ENCODE measurements at places on chromosomes 3 and 15. TPM values are rescaled to one million over a fixed set of nuclear protein-coding genes. Genes with fewer than 3 reads are reported as not detected.
A peak's percentile ranks its signal among the peaks of the same experiment; 100 is the strongest.

- DNase-seq = no peak
Measured at GRCh38 chr3:12759693-12760565, 870 bp upstream of the TMEM40 start.

DNA sequence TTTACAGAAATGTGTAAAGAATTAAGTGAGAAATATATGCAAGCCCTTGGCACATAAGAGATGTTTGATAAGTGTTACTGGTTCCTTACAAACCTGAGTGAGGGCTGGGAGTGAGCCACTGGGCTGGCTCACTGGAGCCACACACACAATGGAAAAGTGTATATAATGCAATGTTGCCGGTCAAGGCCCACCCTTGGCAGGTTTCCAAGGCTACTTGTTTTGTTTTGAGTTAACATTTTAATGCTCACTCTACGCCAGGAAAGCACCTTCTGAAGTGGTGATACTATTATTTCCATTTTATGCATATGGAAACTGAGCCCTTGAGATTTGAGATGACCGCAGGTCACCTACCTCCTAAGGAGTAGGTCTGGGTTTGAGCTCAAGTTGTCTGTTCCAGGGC is 71.8 kb upstream of the FHIT start:
- DNase-seq = no peak

- DNase-seq = peak; percentile 93
Measured at GRCh38 chr3:144053121-144053520, 81.5 kb downstream of the DIPK2A start.

DNA sequence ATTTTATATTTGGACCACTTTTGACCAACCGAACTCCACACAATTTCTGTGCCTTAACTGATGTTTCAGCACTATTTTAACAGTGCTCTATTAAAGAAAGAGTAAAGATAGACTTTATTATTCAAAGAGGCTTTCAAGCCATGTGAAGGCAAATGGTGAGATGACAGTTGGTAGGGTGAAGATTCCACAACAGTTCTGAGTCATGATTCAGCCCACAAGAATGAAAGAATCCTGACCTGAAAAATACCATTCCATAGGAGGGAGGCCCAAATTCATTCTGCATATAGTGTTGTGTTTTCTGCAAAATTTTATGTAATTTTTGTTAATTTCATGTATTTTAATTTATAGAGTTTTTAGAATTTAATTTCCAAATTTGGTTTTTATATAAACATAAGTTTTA is 135.6 kb upstream of the STAC start:
- peak; percentile 68 for DNase-seq

- DNase-seq = no peak
Measured at GRCh38 chr3:182807061-182807460, 13.8 kb downstream of the ATP11B start.

DNA sequence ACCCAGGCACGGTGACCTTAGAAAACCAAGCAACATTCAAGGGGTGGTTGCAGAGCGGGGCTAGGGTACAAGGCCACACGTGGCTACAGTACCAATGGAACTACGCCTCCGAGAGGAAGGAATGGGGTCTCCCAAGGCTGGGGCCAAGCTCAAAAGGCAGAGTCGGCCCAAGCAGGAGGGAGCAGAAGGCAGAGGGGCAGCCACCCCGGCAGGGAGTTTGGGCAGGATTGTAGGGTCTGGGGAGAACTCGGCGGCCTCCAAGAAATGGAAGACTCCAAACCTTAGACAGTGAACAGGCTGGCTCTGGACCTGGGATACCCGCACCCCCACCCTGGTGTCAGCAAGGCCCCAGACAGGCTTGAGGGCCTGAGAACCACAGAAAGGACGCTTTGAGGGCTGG is 28.7 kb downstream of the ATRIP start:
- no peak for DNase-seq

DNA sequence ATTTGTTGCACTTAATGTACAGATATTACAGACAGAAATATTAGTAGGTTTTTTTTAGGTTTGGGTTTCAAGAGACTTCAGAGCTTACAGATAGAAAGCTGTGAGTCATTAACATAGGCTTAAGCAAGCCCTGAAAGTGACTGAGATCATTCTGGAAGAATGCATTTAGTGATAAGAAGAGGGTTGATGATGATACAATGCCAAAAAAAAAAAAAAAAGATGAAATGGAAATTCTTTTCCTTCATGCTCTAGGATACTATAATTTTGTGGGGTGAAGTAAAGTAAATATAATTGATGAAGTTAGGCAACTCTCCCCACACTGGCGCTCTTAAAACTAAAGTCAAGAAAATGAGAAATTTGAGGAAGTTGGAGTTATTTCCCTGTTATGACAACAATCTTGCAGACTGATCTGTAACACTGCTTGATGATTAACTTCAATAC is 169.4 kb upstream of the ZNF385D start:
- peak; percentile 52 for DNase-seq

DNA sequence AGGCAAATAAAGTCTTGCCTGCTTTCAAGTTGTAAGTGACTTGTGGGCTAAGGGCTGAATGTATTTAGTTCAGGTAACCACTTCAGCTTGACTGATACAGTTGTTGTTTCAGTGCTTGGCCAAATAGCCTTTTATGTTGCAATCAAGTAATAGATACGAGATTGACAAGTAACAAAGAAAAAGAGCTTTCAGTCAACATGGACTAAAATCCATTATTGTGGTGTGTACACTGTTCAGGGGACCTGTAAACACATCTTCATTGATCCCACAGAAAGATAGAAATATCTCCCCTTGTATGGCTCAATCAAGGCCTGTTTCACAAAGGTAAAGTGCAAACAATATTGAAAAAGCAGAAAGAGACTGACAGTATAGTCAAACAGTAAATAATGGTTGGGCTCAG is 224.8 kb upstream of the TMCO5A start:
- no peak for DNase-seq

RLBP1 gene
- total RNA-seq = not detected

C3orf49 gene
- total RNA-seq = not detected
